ENCODE measurements at places on chromosomes 5 and 9. TPM values are rescaled to one million over a fixed set of nuclear protein-coding genes. Genes with fewer than 3 reads are reported as not detected.

GABRG2 gene
- polyA plus RNA-seq: not detected

PCDHB16 gene
- 0.05 TPM for polyA plus RNA-seq

OGN gene
- polyA plus RNA-seq: not detected

TRAF1 gene
- 4.6 TPM for polyA plus RNA-seq

SLC6A18 gene
- polyA plus RNA-seq: not detected

C5orf63 gene
- 4.1 TPM for polyA plus RNA-seq

- no peak for DNase-seq
Measured at GRCh38 chr5:153802050-153802821, 236.5 kb downstream of the FAM114A2 start.

GRCh38 chr5:127634007-127634406 is 14.9 kb upstream of the CTXN3 start:
- no peak for DNase-seq

DNA sequence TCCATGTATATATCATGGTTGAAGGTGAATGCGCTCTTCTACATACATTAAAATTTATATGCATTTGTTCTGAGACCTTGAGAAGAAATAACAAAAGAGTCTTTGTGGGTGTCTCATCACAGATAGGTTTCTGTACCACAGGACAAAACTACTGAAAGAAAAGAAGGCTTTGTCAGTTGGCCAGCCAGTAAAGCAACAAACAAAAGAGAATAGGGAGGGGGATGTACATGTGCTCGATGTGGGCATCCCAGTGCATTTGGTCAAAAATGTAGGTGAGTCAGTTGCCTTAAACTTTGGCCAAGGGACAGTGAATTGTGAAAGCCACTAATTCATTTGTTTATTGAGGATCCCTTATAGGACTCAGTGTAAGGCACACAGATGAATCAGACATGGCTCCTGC is 13.3 kb downstream of the RBM18 start:
- DNase-seq: no peak

- no peak for DNase-seq
Measured at GRCh38 chr5:35671541-35672295, 54.1 kb downstream of the SPEF2 start.

- no peak for DNase-seq
Measured at GRCh38 chr5:9239071-9239470, 306.8 kb downstream of the SEMA5A start.

DNA sequence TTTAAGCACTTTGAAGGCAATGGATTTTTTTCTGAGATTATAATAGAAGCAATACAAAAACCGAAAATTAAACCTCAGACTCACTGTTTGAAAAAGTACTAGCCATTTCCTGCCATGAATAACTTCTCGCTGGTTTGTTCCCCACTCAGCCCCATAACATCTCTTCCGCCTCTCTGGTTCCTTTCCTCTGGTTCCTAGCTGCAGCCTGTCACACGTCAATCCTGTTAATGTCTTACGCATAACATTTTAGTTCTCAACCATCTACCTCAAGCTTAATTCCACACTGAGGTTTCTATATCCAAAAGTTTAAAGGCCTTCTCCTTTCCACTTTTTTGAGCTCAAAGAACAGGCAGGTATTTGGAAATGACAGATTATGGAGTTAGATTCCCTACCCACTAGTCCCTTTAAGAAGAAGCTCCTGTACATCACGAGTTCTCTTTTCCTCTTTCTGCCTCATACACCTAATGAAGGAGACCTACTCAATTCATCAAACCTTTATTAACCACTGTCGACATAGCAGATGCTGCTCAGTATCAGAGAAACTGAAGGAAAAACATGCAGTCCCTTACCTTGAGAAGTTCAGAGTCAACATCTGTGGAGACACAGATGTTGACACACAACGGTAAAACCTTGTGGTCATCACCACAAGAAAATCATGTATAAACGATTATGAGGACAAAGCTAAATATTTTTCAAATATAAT is 243.0 kb upstream of the PTGER4 start:
- no peak for DNase-seq

GRCh38 chr9:133754187-133754586 is 16.0 kb upstream of the SARDH start:
- DNase-seq: no peak

GRCh38 chr5:150310246-150310645 is 7.5 kb upstream of the ARSI start:
- no peak for DNase-seq

DNA sequence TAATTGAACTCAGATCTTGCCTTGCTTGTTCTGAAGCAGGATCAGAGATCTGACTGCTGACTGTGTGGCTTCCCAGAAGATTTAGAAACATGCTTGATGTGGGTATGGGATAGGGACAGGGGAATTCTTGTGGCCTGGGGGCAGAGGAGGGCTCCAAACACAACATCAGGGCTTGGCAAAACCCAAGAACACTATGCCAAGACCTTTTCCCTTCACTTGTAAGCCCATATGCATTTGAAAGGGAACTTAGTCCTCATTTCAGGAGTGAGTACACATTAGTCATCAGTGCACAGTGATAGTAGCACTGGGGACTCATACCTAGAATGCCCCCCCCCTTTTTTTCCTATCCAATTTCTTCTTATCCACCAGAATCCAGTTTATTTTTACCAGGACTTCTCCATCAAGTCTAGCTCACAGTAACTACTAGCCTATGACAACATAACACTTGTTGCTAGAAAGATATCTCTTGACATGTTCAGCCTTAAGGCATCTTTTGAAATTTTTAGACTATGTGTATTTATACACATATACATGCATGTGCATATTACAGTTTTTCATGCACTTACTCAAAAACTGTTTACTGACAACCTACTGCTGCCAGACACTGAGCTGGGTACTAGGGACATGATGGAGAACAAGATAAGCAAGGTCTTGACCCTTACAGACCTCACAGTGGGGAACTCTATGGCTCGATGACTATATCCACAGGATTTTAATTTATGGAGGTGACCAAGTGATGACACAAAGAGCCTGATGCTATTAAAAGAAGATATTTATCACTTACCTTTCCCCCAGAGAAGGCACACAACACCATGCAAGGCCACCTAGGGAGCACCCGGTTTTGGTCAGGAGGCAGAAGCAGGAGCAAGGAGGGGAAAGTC is 158.3 kb upstream of the MAP3K1 start:
- no peak for DNase-seq

DNA sequence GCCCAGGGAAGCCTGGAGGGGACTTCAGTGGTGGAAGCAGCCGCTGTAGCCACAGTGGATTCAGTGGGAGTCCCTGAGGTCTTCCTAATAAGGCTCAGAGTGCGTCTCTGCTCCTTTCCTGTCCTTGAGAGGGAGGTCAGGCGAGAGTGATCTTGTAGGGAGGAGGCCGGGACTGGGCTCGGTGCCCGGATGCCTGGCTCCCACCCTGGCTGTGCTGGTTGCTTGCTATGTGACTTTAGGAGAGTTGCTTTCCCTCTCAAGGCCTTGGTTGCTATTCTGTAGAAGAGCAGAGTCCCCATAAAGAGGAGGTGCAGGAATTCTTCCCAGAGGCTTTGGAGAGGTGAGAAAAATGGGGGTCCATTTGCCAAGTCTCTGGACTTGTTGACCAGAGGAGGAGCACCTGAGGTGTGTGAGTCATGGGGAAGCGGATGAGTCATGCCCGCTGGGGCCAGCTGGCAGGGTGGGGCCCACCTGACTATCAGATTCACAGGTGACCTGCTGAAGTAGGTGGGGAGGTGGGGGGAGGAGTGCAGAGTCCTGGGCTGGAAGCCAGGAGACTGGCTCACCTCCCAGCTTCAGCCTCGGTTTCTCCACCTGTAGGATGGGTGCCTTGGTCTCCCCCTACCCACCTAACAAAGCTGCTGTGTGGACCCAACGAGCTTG is 13.8 kb downstream of the GSN start:
- DNase-seq: peak; percentile 71

DNA sequence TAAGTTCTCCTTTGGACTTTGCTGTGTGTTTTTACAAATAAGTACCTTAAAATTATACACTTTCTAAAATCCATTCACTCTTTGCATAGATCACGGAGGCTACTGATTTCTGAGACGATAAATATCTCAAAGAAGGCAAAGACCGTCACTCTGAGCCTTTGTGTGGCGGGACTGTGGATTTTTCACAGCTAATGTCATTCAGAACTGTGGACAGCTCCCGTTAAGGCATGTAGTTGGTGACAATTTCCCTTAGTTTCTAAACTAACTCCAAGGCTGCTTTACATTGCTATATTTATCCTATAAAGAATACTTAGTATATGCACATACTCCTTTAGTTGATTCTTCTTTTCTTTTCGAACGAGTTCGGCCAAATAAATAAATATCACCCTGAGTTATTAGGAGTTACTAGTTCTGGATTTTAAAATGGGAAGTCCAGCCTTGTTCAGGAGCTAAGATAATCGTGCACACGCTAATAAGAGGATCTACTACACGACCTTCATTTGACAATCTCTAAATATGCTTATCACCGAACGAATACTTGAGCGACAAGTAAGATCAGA is 1.8 kb downstream of the HCN1 start:
- no peak for DNase-seq

- no peak for DNase-seq
Measured at GRCh38 chr5:37777432-37778130, 62.3 kb downstream of the GDNF start.

GRCh38 chr5:179823937-179824744 is 3.4 kb downstream of the SQSTM1 start:
- no peak for DNase-seq

DNA sequence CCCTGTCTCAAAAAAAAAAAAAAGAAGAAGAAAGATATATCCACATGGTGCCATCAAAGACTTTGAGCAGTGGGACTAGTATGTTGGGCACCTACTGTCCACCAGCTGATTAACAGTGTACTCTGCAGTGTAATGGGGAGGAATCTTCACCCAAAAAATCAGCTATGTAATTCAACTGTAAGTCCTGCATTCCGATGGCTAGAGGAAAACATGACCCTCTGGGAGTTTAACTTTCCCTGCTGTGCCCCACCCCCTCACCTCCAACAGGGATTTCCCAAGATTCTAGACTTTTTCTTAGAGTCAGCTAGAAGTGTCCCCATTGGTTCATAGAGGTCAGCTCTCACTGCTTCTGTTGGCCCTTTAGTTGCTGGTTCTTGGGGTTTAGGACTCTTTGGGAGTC is 221.2 kb upstream of the CLINT1 start:
- no peak for DNase-seq

DNA sequence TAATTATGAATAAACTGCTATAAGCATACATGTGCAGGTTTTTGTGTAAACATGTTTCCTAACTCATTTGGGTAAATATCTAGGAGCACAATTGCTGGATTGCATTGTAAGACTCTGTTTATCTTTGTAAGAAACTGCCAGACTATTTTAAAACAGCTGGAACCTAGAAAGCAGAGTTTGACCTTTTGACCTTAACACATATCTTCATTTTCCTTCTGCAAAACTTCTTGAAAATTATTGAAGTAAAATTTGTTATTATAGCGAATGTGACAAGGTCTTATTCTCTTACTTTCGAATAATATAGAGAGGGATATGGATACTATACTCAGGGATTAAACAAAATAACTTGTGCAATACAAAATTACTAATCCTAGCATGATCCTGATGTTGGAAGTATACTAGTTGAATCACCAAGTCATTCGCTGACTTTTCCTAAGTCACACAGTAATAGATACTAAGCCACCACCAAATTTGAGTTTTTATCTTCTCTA is 3.2 kb upstream of the ANXA1 start:
- DNase-seq: no peak

DNA sequence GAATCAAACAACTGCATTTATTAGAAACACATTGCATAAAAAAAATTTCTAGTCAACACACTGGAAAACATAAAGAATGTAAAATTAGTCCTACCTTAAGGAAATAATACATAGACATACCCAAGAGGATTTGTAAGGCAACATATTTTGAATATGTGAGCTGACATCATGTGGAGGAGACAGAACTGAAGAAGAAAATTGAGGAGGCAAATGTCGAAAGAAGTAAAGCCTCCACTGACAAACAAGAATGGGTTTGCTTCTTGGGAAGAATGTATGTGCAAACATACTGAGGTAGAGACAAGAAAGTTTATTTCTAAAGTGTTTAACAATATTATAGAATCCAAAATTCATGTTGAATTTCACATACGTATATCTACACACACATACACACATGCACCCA is 363.0 kb upstream of the PDE4D start:
- no peak for DNase-seq

DNA sequence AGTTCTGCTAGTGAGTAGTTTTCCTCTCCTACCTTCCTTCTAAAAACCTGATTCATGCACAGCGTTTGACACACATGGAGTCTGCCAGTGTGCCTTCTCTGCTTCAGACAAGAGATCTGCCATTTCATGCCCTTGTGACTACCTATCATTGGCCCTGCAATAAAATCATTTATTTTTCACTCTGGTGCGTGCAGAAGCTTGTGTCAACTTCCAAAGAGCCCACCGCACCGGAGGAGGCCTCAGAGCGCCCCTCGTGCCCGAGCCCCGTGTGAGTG is 13.7 kb downstream of the HNRNPH1 start:
- DNase-seq: no peak

DNA sequence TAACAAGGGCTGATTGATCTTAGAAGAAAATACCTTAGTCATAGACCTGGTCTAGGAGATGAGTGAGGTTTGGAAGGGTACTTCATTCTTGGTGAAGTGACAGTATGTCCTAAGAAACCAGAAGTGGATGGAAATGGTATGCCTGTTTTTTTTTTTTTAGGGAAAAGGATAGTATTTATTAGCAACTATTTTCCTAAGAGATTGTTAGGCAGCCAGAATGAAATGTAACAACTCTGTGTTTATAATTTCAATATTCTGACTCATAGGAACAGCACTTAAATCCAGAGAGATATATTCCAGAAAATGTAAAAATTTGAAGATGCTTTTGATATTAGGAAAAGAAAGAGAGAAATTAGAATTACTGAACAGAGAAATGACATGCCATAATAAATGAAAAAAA is 21.2 kb upstream of the ARL14EPL start:
- DNase-seq: no peak

- no peak for DNase-seq
Measured at GRCh38 chr9:99606957-99607356, 214.7 kb upstream of the NR4A3 start.

- no peak for DNase-seq
Measured at GRCh38 chr9:131810351-131811170, 70.7 kb upstream of the RAPGEF1 start.

- no peak for DNase-seq
Measured at GRCh38 chr5:122847687-122848081, 2.3 kb downstream of the SNX24 start.
